NAMALWA (cell line): ENCODE measurements at places on chromosomes 1 and 21.

GRCh38 chr1:117681901-117682250 is 76.0 kb downstream of the TENT5C start:
- no peak for DNase-seq

GRCh38 chr1:43284546-43285110 is 753 bp downstream of the C1orf210 start:
- no peak for DNase-seq

GRCh38 chr1:181104790-181105133 is 16.3 kb downstream of the IER5 start:
- DNase-seq: peak; percentile 86

DNA sequence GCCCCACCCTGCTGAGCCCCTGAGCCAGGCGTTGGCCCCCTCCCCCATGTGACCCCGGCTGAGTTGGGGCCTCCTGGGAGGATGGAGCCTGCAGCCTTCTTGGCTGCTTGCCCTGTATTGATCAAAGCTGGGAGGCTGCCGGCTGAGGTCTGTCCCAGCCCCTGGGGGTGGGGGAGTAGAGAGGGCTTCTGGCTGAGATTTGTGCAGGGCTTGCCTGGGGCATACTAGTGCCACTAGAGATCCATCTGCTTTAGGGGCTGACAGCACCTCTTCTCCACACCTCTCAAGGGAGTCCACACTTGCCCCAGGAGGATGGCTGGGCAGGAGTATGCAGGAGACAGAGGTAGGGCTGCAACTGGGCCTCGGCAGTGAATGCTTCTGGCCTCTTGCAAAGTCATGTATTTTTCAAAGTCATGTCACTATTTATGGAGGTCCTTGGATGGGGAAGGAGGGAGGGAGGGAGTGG is 53.6 kb upstream of the SSBP3 start:
- no peak for DNase-seq

GRCh38 chr1:34970220-34970735 is 14.9 kb downstream of the TMEM35B start:
- no peak for DNase-seq

DNA sequence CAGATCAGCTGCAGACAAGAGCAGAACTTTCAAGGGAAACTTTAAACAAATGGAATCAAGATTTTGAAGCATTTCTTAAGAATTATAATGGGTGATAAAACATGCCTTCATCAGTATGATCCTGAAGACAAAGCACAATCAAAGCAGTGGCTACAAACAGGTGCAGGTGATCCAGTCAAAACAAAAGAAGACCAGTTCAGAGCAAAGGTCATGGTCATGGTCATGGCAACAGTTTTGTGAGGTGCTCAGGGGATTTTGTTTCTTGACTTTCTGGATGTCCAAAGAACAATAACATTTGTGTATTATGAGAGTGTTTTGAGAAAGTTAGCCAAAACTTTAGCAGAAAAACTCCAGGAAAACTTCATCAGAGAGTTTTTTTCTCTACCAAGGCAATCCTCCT is 681.7 kb upstream of the PTBP2 start:
- DNase-seq: no peak

GRCh38 chr1:111778541-111779051 is 22.9 kb downstream of the DDX20 start:
- DNase-seq: no peak

DNA sequence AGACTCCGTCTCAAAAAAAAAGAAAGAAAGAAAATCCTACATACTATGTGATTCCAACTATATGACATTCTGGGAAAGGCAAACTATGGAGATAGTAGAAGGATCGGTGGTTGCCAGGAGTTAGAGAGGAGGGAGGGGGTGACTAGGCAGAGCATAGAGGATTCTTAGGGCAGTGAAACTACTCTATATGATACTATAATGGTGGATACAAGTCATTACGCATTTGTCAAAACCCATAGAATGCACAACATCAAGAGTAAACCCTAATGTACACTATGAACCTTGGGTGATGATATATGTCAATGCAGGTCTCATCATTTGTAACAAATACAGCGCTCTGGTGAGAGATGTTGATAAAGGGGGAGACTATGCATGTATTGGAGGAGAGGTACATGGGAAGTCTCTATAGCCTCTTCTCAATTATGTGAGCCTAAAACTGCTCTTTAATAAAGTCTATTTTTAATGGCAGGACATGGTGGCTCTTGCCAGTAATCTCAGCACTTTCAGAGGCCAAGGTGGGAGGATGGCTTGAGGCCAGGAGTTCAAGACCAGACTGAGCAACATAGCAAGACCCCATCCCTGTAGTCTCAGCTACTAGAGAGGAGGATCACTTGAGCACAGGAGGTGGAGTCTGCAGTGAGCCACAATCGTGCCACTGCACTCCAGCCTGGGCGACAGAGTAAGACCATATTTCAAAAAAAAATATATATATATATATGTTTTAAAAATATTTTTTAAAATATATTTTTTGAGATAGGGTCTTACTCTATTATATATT is 17.0 kb downstream of the SLC2A5 start:
- DNase-seq: no peak

DNA sequence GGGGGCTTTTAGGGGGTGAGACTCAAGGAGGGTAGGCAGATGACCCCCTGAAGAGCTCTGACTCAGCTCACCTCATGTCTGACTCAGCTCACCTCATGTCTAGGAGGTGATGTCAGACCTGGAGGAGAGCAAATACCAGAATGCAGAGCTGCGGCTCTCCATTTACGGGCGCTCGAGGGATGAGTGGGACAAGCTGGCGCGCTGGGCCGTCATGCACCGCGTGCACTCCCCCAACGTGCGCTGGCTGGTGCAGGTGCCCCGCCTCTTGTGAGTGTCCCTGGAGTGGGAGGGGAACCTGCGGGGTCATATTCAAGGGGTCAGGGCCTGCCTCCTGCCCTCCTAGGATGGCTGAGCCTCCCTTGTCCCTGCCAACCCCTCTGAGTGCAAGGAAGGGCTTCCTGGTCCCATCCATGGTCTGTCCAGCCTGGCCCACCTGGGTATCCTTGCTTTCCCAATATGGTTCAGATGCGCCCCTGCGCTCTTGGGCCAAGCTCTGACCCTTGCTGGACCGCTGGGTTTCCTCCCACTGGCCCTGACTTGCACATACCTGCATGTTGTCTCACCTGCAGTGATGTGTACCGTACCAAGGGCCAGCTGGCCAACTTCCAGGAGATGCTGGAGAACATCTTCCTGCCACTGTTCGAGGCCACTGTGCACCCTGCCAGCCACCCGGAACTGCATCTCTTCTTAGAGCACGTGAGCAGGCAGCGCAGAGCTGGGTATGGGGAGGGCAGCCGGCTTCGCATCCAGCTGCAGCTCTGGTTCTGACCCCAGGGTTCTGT is 9.1 kb downstream of the AMPD2 start:
- DNase-seq: no peak

DNA sequence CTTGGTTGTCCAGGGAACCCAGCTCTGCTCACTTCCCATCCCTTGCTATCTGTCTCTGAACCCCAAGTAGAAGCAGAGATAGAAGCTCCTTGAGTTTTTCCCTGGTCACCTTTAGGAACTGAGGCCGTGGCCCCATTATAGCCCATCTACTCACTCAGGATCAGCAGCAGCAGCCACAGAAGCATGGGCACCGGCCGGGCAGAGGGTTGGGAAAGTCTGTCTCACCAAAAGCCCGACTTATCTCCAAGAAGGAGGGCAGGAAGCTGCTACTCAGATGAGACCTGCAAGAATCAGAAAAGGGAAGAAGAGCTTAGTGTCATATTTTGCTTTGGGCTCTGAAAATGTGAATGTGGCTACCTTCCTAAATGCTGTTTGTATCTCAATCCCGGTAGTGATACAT is 264 bp downstream of the FCRL3 start:
- no peak for DNase-seq

DNA sequence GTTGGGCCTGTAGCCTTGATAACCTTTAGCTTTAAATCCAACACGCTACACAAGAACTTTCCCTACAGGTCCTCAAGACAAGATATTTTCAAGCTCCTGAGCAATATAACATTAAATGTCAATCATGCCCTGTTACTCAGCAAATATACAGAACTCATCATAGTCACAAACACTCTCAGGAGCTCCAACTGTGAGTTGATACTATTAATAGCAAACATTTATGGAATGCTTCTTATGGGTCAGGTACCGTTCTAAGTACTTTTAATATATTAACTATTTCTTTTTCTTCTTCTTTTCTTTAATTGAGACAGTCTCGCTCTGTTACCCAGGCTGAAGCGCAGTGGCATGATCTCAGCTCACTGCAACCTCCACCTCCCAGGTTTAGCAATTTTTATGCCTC is 10.1 kb downstream of the EYA3 start:
- DNase-seq: no peak

GRCh38 chr1:34851431-34852105 is 8.0 kb downstream of the SMIM12 start:
- DNase-seq: no peak

DNA sequence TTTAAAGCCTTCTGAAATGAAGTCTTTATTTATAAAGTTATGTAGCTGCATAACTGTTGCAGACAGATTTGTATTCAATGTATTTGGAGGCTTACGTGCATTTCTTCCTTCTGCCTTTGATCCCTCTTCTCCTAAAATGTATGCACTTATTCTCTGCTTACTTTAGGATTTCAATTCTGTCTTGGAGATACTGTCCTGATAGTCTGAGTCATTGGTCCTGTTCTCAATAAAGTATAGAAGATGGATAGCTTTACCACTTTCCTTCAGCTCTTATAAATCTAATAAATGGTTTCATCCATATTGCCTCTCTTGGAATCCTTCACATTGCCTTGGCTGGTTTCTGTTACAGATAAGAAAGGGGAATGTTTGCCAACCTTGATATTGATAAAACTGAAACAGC is 430.1 kb upstream of the CAMK1G start:
- DNase-seq: no peak

DNA sequence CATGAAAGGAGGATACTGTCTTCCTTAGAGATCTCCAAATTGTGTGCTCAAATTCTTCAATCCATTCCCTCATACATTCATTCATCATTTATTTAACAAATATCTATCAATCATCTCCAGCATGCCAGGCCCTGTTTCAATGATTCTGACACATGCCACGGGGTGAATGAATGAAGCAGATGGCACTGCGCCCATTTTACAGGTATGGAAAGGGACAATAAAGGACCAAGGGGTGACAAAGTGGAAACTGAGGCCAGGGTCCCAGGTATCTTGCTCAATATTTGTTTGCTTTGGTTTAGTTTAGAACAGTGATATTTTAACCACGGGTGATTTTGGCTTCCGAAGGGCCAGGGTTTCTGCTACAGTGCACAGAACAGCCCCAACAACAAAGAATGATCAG is 321.6 kb upstream of the RUNX1 start:
- no peak for DNase-seq

DNA sequence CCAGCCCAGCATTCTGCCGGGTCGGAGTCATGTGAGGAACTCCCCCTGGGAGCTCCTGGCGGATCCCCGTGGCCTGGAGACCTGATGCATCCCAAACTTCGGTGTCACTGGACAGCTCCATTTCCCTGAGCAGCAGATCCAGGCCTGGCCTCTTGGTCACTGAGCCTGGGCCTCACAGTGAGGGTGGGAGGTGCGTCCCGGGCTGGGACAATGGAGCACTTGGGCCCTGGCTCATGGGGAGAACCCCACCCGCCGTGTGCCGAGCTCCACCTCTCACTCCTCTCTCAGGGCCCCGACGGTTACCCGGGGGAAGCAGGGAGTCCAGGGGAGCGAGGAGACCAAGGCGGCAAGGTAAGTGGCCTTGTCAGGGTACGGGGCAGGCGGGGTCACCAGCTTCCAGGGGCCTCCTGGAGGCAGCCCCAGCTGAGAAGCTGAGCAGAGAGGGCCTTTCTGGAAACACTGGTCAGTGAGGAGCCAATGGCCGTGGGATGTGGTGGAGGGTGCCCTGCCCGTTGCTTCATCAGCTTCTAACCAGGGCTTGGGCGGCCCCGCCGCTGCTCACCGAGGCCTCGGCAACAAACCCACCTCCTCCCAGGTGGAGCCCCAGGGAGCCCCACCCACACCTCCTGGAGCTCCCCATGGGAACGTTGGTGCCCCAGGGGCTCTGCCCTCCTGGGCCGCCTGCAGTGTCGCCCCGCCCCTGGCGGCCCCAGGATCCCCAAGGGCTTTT is 19.8 kb downstream of the COL6A2 start:
- no peak for DNase-seq

DNA sequence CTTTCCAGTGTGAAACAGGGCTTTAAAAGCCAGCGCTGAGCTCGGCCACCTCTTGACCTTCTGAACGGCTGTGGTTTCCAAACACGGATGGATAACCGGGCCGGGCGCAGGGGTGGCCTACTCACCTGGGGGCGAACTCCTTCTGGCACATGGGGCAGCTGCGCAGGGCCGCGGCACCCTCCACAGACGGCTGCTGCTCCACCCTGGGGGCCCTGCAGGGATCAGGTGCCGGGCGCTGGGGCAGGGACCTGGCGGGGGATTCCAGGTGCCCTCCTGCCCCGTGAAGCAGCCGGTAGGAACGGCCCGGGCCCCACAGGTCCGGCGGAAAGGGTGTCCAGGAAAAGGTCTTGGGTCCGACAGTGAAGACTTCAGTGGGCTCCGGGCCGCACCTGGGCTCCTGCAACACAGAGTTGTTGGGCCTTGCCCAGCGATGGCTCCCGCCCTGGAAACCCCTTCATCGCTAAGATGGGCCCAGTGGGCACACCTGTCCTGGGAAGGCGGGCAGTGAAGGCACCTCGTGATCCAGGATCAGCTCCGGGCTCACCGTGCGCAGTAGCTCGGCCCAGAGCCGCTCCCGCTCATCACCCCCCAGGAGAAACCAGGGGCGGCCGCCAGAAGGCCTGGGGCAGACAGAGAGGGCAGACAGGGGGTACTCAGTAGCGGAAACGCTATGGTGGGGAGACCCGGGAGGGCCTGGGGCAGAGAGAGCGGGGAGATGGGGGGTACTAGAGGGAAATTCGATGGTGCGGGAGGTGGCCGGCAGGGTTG is 874 bp downstream of the FAAP20 start:
- DNase-seq: no peak

GRCh38 chr1:90748668-90749067 is 31.6 kb upstream of the BARHL2 start:
- DNase-seq: no peak

- DNase-seq: peak; percentile 25
These were observed 168.0 kb upstream of the NR5A2 start for GRCh38 chr1:199859491-199859933.

DNA sequence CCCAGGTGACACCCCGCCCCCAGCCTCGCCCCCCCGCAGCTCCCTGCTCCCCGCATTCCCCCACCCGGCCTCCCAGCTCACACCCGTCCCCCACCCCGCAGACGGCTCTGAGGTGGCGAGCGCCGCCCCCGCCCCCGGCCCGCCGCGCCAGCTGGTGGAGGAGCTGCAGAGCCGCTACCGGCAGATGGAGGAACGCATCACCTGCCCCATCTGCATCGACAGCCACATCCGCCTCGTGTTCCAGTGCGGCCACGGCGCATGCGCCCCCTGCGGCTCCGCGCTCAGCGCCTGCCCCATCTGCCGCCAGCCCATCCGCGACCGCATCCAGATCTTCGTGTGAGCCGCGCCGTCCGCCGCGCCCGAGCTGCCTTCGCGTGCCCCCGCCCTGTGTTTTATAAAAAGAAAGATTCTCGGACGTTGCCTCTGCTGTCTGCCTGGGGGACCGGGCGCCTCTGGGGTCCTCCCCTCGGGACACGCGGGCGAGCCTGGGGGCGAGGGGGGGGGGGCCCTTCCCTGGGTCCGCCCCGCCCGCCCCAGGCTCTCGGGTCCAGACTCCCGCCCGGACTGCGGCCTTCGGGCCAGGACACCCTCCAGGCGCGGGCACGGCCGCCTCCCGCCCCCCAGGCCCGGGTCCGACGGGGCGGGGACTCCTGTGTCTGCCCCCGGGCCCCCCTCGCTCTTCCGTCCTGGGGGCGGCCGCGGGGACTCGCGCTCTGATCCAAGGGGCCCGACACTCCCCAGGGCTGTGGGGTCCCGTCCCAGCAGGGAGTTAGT is 1.6 kb upstream of the MMP23B start:
- DNase-seq: peak; percentile 98
